Kidney epithelial cell (primary cell): ENCODE measurements at places on chromosomes 3 and 15. TPM values are rescaled to one million over a fixed set of nuclear protein-coding genes. Genes with fewer than 3 reads are reported as not detected.

The NTRK3 gene
- 0.34 TPM in 1 of 2 replicates, not detected in the other for total RNA-seq

GRCh38 chr3:136802481-136802996, 16.4 kb upstream of the SLC35G2 start:
- DNase-seq = no peak

DNA sequence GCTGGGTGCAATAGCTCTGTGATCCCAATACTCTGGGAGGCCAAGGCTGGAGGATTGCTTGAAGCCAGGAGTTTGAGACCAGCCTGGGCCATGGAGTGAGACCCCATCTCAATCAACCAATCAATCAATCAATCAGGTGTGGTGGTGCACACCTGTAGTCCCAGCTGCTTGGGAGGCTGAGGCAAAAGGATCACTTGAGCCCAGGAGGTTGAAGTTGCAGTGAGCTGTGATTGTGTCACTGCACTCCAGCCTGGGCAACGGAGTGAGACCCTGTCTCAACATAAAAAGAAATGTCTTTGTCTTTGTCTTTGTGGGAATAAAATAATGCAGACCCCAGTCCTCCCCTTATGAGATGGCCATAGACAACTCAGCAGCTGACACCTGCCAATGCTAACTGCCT, 34.9 kb upstream of the TLE3 start:
- no peak for DNase-seq

The CAMKV gene
- not detected in 2 replicates for total RNA-seq

The LRTM1 gene
- total RNA-seq = not detected in 2 replicates

- DNase-seq = no peak
Measured at GRCh38 chr3:42130007-42130328, 38.8 kb downstream of the TRAK1 start.

The LYZL4 gene
- not detected in 2 replicates for total RNA-seq

The ALS2CL gene
- total RNA-seq = 23.7 and 30.9 TPM in 2 replicates

- no peak for DNase-seq
Measured at GRCh38 chr3:32448686-32449474, 53.8 kb downstream of the CMTM6 start.

- DNase-seq = no peak
Measured at GRCh38 chr15:64622410-64623260, 152.8 kb downstream of the RBPMS2 start.

The SYNPR gene
- total RNA-seq = not detected in 2 replicates

GRCh38 chr15:31367730-31368344, 41.2 kb downstream of the KLF13 start:
- no peak for DNase-seq

GRCh38 chr3:4421121-4421520, 45.9 kb downstream of the SUMF1 start:
- no peak for DNase-seq

- no peak for DNase-seq
Measured at GRCh38 chr3:188402229-188402628, 248.3 kb downstream of the LPP start.

DNA sequence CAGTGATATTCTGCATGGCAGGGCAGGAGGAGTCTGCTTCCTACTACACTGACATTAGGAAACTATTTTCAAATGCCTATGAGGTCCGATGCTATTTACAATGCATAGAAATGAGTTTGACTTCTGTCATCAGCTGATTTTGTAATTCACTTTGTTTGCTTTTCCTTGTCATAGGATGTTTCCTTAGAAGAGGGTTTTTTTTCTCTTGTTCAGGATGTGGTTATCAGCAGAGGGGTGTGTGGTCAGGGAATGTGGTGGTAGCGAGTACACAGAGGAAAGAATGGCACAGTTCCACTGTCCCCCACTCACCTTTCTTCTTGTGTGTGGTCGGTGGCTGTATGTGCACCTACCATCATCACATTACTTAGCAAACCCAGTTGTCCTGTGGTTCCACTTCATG, 231.5 kb downstream of the LRTM1 start:
- no peak for DNase-seq

The GOLGA8G gene
- not detected in 2 replicates for total RNA-seq

The LDHAL6B gene
- not detected in 2 replicates for total RNA-seq

DNA sequence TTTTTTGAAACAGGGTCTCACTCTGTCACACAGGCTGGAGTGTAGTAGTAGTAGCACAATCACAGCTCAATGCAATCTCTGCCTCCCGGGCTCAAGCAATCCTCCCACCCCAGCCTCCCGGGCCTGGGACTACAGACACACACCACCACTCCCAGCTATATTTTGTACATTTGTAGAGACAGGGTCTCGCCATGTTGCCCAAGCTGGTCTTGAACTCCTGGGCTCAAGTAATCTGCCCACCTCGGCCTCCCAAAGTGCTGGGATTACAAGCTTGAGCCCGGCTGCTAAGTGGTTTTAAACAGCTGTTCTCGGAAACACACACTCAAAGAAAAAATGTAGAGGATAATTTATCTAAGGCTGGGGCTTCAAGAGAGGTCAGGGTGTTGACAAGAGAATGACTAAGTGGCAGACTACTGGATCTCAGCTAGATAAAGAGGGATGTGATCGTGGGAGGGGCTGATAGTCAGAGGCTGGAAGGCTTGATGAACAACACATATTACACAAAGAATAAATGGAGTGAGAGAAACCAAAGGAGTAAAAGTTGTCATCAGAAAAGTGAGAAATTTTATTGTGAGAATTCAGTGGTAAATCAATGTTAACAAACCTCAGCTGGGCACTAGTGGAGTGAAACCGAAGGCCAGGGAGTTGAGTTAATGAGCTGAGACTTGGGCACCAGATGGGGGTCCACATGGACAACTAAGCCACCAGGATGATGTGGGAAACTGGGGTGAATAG, 6.7 kb downstream of the CCR5AS start:
- DNase-seq = no peak

GRCh38 chr3:185711255-185711870, 113.5 kb downstream of the IGF2BP2 start:
- no peak for DNase-seq

- DNase-seq = no peak
Measured at GRCh38 chr15:55116636-55117035, 80.1 kb downstream of the RSL24D1 start.

DNA sequence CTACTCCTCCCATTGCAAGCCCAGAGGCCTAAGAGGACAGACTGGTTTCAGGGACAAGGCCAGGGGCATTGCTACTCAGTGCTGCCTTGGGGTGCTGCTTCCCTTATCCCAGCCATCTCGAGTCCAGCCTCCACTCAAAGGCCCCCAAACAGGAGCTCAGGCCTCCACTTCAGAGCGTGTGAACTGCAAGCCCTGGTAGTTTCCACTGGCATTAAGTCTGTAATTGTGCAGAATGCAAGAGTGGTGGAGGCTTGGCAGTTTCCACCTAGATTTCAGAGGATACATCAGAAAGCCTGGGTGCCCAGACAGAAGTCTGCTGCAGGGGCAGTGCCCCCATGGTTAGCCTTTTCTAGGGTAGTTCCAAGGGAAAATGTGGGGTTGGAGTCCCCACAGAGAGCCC, 192.8 kb upstream of the ST8SIA2 start:
- DNase-seq = no peak

- no peak for DNase-seq
Measured at GRCh38 chr3:123092243-123092642, 25.4 kb downstream of the PDIA5 start.

DNA sequence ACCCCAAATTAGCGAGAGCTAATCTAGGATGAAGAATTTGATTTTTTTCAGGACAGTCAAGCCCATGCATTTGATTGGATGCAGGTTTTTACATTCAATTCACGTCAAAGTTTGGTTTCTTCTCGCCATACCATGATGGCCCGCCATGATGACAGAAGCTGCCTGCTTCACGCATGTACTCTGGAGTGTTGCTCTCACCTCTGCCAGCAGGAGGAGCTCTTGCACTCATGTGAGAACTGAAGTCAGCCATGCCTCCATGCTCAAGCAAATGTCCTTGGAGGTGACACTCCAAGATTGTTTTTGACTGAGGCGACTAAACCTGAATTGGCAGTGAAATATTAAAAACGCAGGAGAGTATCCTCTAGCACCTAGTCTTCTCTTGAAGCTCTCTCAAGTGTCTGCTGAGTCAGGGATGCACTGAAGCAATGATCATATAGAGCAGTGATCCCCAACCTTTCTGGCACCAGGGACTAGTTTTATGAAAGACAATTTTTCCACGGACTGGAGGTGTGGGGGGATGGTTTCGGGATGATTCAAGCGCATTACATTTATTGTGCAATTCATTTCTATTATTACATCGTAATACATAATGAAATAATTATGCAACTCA, 120.9 kb downstream of the SAMMSON start:
- peak; percentile 18 for DNase-seq

- DNase-seq = peak; percentile 58
Measured at GRCh38 chr15:69578787-69579583, 126.4 kb downstream of the RPLP1 start.

DNA sequence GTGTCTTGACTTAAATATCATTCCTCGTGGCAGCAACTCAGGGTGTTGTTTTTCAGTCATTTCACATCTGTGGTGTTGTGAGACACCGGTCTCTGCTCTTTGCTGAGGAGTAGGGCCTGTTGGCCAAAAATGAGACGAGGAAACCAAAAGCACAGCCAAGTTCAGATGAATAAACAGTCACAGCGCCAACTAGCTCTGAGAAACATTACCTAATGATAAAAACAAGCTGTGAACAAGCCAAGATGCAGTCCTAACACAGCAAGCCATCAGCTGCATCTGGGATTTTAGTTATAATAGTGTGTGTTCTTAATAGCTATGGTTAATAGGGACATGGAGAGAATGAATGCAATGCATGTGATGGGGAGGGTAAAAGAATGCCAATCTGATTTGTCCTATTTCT, 843.4 kb upstream of the DPPA4 start:
- DNase-seq = no peak

DNA sequence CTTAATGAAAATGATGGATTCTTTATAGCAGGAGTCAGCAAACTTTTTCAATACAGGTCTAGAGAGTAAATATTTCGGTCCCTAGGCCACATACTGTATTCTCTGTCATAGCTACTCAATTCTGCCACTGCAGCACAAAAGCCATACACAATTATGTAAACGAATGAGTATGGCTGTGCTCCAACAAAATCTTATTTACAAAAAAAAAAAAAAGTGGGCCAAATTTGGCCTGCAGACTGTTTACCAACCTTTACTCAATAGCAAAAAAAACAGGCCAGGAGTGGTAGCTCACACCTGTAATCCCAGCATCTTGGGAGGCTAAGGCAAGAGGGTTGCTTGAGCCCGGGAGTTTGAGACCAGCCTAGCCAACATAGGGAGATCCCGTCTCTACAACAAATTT, 41.1 kb downstream of the TTBK2 start:
- DNase-seq = no peak

The MINAR1 gene
- 0.75 and 0.96 TPM in 2 replicates for total RNA-seq

GRCh38 chr3:133188996-133189395, 150.8 kb downstream of the TMEM108 start:
- no peak for DNase-seq

The KLHL6 gene
- not detected in 2 replicates for total RNA-seq

DNA sequence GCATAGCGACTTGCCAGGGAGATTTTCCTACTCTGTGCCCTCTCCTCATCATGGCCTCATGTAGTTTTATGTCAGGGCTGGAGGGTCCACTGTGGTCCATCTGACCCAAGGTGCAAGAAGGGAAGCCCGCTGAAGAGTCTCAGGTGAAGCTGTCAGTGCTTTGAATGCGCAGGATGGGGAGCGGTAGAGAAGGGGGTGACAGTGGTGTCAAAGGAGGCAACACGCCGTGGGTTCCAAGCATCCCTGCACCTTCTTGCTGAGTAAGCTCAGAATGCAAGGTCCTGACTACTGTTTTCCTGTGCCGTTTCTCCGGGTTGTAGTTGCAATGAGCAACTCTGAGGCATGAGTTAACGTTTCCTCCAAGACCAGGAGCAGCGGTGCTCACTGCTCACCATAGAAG, 44.9 kb upstream of the RAB6B start:
- no peak for DNase-seq

The FBXL22 gene
- 0.21 and 0.27 TPM in 2 replicates for total RNA-seq

GRCh38 chr3:37198996-37199395, 24.6 kb upstream of the LRRFIP2 start:
- DNase-seq = no peak

DNA sequence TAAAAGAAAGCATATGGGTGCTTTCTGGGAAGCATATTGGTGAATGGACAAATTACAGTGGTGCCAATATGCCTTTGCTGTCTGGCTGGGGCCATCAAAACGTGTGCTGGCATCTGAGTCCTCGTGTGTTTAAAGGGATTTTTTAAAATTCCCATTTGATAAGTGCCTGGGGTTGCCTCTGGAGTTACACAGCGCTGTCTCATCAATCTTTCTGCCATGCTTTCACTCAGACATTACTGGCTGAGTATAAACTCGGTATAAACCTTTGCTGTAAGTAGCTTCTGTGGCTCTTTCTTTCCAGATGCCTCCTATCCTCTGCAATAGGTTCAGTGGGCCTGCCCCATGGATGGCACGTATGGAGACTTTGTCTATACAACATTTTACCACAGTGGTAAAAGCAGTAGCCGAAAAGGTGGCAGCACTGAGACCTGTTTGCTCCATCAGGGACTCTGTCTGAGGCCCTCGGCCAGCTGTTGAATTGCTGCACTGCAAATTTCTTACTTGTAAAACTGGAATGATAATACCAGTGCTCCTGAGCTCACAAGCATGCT, 195.5 kb downstream of the LPP start:
- no peak for DNase-seq

The PTPRG gene
- 25.2 and 25.7 TPM in 2 replicates for total RNA-seq

GRCh38 chr3:161163297-161163696, 57.8 kb upstream of the NMD3 start:
- DNase-seq = peak; percentile 90

DNA sequence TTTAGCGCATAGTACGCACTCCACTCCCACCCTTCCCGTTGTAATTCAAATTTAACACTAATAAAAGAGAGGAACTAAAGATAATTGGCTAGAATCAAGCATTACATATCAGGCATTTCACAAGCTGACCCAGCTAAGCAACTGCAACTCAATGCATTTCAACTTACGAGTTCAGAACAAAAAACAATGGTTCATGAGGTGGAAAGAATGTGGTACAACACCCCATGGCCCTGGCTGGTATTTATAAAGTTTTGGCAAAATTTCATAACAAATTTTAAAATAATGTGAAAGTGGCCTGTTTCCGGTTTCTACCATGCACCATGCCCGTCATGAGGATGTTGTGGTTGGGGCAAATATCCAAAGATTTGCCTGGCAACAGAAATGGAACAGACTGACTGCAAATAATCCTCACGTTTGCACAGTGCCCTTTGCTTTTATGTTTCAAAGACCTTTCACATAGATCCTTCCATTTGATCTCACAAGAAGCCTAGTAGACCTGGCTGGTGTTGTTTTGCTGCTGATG, 455.3 kb upstream of the NR2F2 start:
- no peak for DNase-seq

- no peak for DNase-seq
Measured at GRCh38 chr15:58738046-58738707, 11.3 kb downstream of the ADAM10 start.

GRCh38 chr3:116449546-116450350, 4.5 kb upstream of the LSAMP start:
- no peak for DNase-seq

- no peak for DNase-seq
Measured at GRCh38 chr15:93895976-93896770, 335.2 kb upstream of the MCTP2 start.

The C3orf22 gene
- total RNA-seq = not detected in 2 replicates

GRCh38 chr3:178948546-178948945, 123.1 kb downstream of the ZMAT3 start:
- DNase-seq = no peak

- DNase-seq = no peak
Measured at GRCh38 chr3:77222701-77223100, 182.8 kb downstream of the ROBO2 start.
